ENCODE measurements at places on chromosomes 3 and 15.

DNA sequence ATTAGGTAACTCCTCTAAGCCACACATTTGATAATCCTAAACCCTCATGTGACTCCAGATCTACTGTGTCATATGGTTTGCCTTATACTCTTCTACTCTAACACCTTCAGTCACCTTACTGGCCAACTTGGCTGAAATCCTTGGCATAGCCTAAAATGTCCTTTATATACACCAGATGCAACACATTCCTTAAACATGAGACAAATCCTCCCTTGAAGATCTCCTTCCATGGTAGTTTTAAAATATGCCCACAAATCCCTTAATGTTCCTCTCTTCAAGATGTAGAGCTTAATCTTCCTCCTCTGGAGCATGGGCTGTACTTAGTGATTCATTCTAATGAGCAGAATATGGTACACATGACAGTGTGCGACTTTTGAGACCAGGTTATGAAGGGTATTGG lies 238.9 kb downstream of the SUCLG2 start:
- DNase-seq, result no peak

GRCh38 chr3:70603103-70603502 lies 290.7 kb upstream of the MDFIC2 start:
- no peak for DNase-seq

DNA sequence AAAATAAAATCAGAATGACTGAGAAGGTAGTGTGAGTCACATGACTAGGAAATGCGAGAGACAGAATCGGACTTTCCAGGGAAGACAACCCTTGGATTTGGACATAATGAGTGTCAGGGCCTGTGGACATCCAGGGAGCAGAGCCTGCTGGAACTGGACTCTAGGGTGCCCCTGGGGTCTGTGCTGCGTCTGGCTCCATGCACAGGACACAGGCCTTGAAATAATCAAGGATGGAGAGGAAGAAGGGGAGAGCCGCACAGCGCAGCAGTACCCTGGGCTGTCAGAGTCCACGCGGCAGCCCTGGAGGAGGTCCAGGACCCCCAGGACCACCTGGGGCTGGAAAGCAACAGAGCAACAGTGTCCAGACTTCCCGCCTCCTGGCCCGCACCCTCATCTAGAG lies 173.7 kb downstream of the PDE8A start:
- DNase-seq, result no peak

DNA sequence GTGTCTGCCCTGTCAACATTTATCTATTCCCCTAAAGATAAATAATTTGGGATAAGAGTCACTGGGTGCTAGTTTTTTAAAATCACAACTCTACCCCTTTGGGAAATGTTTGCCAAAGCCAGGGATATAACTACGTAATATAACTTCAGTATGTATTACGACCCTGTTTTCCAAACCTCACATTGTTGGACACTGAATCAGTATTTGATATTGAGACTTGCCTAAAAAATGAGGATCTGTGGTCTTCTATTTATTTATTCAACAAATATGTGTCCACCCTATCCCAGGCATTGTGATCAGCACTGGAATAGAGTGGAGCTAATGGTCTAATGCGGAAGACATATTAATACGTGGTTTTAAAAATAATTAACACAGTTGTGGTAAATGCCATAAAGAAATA lies 4.5 kb upstream of the MGA start:
- no peak for DNase-seq

DNA sequence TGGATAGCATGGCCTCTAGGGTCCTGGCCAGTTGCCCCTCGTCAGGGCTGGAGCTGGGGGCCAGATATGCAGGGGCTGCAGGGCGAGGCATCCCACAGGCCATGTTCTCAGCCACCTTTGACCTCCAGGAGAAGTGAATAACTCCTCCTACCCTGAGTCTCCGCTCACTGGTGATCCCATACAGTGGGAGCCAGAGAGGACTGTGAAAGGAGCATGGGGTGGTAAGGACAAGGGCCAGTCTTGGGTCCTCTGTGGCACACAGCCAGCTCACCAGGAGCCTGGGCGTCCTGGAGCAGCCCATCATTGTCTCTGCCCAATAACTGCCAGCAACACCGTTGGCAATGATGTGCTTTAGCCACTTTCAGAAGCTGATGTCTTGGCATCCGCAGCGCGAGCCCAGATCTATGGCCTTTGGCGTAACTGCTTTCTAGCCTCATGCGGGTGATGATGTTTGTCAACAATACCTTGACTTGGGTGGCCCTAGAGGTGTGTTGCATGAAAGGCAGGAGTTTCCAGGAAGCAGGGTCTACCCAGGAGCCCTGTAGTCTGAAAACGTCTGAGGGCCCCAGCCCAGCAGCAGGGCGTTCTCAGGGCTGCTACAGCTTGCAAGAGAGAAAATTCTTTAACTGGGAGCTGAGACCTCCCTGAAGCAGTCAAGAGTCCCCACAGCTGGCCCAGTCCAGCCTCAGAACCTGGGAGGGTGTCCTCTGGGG lies 61.1 kb upstream of the IQSEC1 start:
- peak; percentile 21 for DNase-seq
